B cell (primary cell): ENCODE measurements at places on chromosomes 12 and 14. TPM values are rescaled to one million over a fixed set of nuclear protein-coding genes. Genes with fewer than 3 reads are reported as not detected.

Gene KLRG1
- 3.2 and 3.9 TPM in 2 replicates for total RNA-seq

DNA sequence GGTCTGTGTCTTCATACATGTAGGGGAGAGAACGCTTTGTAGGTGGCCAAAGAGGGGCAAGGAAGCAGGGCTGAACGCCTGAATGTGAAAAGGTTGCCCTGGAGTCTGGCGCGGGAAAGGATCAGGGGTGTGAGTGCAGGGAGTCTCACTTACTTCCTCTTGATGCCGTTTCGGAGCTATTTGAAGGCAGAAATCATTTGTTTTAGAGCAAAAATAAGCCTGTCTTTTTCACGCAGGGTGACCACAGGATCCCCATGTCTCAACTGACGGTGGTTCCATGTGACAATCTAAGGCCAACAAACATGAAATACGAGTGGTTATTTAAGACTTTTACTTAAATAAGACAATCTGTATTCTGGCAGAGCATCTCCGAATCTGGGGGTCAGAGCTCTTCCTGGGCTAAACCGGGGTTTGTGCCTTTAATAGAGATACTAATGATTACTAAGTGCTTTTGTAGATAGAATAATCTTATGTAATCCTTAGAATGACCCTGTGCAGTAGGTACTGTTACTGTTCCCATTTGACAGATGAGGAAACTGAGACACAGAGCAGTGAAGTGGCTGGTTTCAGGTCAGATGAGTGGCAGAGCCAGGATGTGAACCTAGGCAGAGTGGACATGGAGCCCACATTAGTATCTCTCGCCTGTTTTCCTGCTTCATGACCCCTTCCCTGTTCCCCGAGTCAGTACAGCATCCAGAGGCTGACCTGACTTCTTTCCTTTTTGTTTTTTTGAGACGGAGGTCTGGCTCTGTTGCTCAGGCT is 1.9 kb downstream of the BRI3BP start:
- DNase-seq = peak; percentile 61

DNA sequence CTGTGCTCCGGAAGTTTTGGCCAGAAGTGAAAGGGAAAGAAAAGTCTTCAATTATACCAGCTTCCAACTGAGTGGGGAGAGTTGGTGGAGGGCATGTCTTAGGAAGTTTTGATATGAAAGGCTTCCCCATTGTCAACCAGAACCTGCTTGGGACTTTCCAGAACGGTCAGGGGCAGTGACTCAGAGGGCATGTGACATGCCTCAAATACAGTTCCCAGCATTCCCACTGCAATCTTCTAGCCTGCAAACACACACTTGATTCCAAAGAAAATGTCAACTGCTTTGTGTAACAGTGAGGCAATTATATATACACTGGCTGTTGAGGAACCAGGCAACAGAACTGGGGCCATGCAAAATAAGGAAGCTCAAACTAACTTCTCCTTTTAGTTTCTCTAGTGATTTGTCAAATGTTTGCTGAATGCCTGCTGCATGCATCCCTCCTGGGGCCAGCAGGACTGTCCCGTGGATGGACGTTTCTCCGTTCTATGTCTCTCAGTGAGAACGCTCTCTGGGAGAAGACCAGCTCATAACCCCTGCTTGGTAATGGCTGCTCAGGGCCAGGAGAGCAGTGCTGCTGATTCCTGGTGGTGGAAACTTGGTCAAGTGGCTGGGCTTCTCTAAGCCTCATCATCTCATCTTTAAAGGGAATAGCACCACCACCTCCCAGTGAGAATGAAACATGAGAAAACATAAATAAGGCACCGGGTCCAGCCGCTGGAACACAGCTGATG is 18.3 kb downstream of the SLC25A47 start:
- peak; percentile 69 for DNase-seq

Gene LRTM2
- not detected in 2 replicates for total RNA-seq

GRCh38 chr14:66117600-66117999 is 368.6 kb upstream of the CCDC196 start:
- DNase-seq = no peak

GRCh38 chr12:89889062-89889461 is 180.4 kb upstream of the ATP2B1 start:
- DNase-seq = no peak

GRCh38 chr12:101004898-101005297 is 205.1 kb downstream of the SLC5A8 start:
- no peak for DNase-seq

Gene DLGAP5
- not detected in 2 replicates for total RNA-seq

- no peak for DNase-seq
Observed at GRCh38 chr12:561391-561705, 101.6 kb downstream of the B4GALNT3 start.

- no peak for DNase-seq
Observed at GRCh38 chr12:88251798-88252197, 109.7 kb downstream of the TMTC3 start.

GRCh38 chr12:120242275-120242799 is 23.2 kb downstream of the PXN start:
- DNase-seq = no peak

Gene B4GALNT1
- total RNA-seq = 0.22 TPM in 1 of 2 replicates, not detected in the other

- DNase-seq = no peak
Observed at GRCh38 chr12:85621041-85621440, 215.2 kb downstream of the RASSF9 start.

DNA sequence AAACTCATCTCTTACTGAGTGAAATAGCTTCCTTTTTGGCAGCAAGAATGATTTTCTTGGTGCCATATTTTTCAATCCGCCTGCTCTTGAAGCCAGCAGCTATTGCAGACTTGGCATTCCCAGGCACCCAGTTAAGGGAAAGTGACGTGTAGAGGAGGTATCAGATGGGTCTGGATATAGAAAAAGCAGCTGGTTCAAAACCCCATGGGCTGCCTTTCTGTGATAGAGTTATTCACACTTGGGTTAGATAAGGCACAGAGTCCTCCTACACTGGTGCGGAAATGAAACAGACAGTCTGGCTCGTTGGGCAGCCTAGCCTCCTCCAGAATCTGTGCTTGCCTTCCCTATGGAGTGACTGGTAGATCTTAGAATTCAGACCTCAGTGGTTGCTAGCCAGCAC is 62.2 kb downstream of the PTPN11 start:
- DNase-seq = no peak

- DNase-seq = no peak
Observed at GRCh38 chr14:101228949-101229541, 325.5 kb upstream of the RTL1 start.

GRCh38 chr14:100649173-100649519 is 61.9 kb upstream of the BEGAIN start:
- no peak for DNase-seq

GRCh38 chr12:130236446-130236845 is 74.2 kb downstream of the FZD10 start:
- no peak for DNase-seq

DNA sequence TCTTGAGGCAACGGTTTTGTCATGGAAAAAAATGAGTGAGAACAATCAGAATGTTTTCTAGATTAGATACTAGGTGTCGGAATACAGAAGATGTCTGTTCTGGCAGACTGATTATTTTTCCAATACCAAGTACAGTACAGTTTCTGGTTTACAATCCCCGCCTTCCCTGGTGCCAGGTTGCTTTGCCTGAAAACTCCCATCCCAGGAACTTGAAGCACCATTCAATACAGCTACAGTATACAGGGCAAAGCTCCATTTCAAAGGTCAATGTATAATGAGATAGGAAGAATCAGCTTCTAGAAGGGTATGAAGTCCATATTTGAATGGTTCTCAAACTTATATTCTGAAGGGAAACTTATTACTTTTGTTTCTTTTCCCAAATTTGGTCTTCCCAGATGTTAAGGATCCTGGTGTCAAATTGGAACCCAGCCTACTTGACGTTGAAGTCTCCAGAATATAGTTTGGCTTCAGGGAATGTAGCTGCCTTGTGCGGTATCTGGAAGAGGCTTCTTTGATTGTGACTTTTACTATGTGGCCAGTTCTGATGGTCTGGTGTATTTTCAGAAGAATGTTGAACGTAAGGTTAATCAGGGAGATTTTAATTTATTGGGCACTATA is 238.0 kb upstream of the ATP2B1 start:
- DNase-seq = no peak

DNA sequence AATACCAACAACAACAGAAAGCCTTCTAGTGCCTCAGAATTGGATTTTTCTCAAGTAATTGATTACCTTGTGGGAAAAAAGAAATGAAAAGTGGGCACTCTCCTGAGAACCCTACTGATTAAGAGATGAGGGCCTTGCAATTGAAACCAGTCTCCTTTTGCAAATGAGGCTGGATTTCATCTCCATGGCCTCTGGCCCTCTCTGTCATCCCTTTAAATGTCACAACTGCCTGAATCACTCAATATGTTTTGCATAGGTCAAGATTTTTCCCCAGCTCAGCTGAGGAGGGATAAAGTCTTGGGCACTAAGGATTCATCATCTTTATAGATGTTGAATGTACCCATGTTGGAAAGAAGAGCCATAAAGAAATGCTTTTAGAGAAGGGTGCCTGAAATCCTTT is 166.4 kb downstream of the RMST start:
- no peak for DNase-seq

DNA sequence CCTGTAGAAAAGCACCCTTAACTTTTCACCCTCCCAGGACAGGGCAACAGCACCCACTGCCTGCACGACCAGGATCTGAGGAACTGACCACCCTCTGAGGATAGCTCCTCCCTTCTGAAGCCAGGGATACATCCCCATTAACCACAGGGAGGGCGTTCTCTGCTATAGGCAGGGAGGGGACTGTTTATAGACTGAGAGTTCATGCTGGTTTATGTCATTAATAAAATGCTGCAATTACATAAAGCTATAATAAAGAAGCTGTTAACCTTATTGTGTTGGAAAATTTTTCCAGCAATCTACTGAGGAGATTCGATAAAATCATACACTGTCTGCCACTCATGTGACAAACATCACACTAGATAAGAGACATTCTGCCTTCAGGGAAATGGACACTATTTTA is 232.4 kb upstream of the SFSWAP start:
- DNase-seq = no peak

- no peak for DNase-seq
Observed at GRCh38 chr14:97844042-97844441, 1046.9 kb downstream of the VRK1 start.

Gene NDUFA12
- total RNA-seq = 41.7 and 42.0 TPM in 2 replicates

- DNase-seq = peak; percentile 90
Observed at GRCh38 chr14:91009501-91010152, 50.8 kb downstream of the RPS6KA5 start.

Gene TEX52
- total RNA-seq = not detected in 2 replicates

Gene TAS2R20
- 3.4 and 4.0 TPM in 2 replicates for total RNA-seq

GRCh38 chr12:49334681-49335080 is 2.3 kb downstream of the C1QL4 start:
- no peak for DNase-seq

- no peak for DNase-seq
Observed at GRCh38 chr14:30271811-30272323, 287.1 kb upstream of the G2E3 start.

DNA sequence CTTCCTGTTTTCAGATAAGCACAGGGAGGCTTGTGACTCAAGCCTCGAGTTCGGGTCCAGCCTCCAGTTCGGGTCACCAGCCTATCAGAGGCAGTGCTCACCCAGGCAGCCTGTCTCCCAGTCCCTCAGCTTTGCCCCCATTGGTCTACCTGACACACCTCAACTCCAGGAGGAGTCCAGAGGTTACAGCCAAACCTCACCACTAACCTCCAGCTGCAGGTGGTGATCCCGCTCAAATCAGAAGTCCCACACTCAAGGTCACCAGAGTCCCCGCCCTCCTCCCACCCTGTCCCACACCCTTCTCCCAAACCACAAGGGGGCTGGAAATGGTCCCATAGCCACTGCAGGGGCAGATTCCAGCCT is 42.1 kb downstream of the KDM2B start:
- DNase-seq = peak; percentile 37

DNA sequence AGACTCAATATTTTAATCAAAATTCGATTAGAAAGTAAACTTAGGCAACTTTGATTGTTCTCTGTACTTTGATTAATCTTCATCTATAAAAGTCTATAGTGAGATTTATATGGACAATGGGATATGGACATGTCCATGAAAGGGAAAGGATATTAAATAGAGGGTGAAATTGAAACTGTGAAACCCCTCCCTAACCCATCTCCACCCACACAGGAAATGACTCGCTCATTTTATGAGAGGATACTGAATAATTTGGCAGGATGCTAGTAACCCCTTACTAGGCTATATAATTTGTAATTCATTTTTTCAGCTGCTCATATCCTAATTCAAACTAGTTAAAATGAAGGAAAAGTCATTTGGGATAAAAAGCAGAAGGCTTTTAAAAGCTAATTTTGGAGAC is 328.0 kb upstream of the ATP2B1 start:
- no peak for DNase-seq

DNA sequence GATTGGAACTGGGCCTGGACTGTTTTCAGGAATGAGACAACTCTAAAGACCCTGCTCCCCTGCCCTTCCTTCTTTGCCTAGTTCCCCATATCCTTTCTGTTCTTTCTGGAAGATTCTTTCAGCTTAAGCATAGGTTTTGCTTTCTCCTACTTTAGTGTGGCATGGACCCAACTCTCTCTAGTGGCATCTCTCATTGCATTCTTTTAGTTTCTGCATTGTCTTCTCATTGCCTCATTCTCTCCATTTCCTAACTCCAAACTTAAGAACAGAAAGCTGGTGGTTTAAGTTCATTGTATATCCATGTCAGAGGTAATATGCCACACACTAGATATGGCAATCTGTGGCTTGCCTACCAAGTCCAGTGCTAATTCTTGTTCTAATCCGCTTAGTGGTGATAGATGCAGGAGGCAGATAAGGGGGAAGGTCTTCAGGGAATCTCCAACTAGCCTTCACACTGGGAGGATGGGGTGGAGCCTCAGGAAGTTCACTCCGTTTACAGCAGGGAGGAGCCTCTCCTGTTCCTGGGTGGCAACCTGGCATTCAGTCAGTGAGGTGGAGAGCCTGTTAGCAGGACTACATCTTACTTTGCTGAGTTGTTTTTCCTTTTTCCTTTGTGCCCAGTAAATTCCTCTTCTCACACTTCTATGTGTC is 165.1 kb upstream of the LMNTD1 start:
- no peak for DNase-seq

Gene TSPAN9
- total RNA-seq = 0.37 and 0.49 TPM in 2 replicates

Gene EML5
- 6.5 and 6.9 TPM in 2 replicates for total RNA-seq

Gene SRGAP1
- 0.22 and 0.24 TPM in 2 replicates for total RNA-seq

Gene GALNT9
- 0.19 and 0.71 TPM in 2 replicates for total RNA-seq

DNA sequence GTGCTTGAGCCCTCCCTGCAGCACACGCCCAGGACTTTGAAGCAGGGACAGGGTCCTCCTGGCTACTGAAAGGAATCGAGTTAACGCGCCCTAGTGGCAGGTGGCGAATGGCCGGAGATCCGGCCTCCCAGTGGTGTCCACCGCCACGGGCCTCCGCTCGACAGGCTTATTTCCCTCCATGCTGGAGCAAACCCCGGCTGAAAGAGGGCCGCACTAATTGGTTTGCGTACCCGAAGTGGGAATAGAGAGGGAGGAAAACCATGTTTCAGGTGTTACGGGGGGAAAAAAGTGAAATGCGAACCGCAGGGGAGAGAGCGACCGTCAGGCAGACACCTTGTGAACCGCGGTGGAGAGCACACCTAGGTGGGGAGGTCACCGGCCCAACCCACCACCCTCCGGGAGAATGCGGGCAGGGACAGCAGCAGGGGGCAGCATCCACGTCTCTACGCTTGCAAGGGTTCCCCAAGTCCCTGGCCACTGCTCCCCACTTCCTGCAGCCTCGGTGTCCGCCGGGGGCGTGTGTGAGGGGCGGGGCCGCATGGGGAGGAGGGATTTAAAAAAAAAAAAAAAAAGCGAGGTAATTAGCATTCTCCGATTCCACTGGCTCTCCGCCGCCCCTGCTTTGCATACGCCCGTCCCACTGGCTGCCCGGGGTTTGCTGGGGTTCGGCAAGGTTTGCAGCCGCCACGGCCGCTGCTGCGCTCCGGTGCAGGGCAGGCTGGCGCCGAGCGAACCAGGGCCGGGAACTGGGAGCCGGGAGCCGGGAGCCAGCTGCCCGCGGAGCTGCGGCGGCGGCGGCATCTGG is 224.6 kb upstream of the CRY1 start:
- peak; percentile 66 for DNase-seq

Gene GPRC5D
- total RNA-seq = 0.47 and 0.92 TPM in 2 replicates
